CD8-positive, alpha-beta memory T cell (primary cell): ENCODE measurements at places on chromosomes 5 and 9.
A peak's percentile ranks its signal among the peaks of the same experiment; 100 is the strongest.

DNA sequence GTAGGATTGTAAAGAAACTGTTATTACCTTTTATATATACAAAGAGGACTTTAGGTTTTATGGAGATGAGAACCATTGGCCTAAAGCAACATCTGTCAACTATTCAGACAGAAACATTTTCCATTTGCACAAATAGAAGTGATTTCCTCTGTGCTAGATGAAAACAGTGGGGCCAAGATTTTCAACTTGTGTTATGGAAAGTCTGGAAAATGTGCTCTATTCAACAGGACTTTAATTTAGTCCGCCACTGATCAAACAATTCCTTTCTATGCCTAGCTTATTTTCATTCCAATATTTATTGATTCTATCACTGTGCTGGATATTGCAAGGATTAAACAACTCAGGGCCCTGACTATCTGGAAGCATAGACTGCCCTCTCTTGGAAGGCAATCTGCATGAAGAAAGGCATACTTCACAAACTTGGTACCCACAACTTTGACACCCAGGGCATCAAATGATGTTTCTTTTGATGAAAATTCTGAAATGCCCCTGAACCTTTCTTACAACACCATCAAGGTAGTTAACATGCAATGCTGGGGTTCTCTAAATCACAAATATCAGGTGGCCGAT is 126.6 kb upstream of the HMHB1 start:
- no peak for DNase-seq

GRCh38 chr9:137255448-137256114 is 454 bp downstream of the NELFB start:
- no peak for DNase-seq

GRCh38 chr5:72353046-72353445 is 32.9 kb downstream of the PTCD2 start:
- no peak for DNase-seq

DNA sequence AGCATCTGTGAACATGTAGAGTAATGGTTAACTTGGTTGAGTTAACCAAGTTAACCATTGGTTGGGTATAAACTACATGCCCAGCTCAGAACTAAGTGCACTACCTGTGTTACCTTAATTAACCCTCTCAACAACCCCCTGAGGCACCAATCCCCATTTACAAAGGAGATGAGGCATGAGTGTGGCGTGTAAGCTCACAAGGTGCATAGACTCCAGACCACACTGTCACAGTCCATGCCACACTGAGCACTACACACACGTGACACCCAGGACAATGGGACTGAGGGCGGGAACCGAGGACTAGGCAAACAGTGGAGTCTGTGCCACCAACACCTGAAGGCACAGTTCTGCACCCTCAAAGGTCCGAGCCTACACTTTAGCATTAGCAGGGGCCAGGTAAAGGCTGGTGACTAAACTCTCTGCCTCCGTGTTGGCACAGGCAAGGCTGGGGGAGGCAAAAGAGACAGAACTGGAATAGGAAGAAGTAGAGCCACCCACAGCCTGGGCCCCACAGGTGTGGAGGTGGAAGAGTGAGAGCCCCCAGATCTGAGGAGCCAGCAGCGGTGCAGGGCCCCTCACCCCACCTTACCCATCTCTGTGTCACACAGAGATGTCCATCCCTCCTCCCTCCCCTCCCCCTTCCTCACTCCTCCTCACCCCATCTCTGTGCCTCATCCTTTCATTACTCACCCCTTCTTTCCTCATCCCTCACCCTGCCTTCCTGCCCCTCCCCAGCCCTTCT is 2.2 kb upstream of the DNAJB5 start:
- DNase-seq = no peak

DNA sequence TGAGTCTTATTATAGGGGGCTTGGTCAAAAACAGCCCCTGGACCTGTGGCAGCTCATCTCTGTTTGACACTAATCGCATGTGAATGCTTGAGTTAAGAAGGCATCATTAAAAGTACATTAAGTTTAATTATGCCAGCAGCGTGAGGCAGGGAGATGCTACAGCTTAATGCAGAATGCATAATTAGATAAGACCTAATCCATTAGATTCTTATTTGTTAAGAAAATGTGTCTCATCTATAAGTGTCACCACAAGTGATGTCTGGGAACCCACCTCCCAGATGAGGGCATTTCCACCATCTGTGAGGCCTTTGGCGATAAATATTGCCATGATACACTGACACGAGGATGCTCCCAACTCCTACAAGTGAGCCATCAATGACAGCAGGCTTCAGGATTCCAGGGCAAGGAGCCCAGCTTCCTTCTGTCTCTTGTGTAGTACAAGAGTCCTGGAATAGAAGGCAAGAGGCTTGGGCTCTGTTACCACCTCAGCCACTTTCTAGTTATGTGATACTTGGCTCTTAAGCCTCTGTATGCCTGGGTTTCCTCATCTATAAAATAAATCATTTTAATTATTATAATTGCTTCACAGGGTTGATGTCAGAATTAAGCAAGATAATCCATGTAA is 202.7 kb downstream of the FAM114A2 start:
- DNase-seq = no peak

DNA sequence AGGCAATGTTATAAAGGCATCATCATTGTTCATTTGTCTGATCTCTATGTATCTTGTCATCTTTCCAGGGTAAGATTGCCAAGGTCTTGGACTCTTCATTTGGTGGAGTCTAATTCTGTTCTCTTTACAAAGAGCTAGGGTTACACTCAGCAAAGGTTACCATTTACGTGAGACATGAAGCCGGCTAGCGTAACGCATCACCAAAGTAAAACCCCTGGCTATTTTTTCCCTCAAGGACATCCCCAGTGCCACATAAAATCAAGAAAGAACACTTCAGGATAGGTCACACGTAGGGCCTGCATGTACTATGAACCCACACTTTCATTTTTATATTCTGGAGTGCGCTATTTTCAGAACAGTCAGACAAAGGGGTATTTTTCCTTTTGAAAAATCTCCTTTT is 20.0 kb upstream of the MYOT start:
- no peak for DNase-seq

- no peak for DNase-seq
Observed at GRCh38 chr9:122378236-122378635, 7.4 kb downstream of the PTGS1 start.

- DNase-seq = peak; percentile 84
Observed at GRCh38 chr9:130243015-130243881, 22.3 kb upstream of the HMCN2 start.
